Stimulated activated CD4-positive, alpha-beta T cell treated with anti-CD3 and anti-CD28 coated beads, Interleukin-4, amount 100 ng/mL, for 4 hours (primary cell): ENCODE measurements at places on chromosomes 5 and 9.

DNA sequence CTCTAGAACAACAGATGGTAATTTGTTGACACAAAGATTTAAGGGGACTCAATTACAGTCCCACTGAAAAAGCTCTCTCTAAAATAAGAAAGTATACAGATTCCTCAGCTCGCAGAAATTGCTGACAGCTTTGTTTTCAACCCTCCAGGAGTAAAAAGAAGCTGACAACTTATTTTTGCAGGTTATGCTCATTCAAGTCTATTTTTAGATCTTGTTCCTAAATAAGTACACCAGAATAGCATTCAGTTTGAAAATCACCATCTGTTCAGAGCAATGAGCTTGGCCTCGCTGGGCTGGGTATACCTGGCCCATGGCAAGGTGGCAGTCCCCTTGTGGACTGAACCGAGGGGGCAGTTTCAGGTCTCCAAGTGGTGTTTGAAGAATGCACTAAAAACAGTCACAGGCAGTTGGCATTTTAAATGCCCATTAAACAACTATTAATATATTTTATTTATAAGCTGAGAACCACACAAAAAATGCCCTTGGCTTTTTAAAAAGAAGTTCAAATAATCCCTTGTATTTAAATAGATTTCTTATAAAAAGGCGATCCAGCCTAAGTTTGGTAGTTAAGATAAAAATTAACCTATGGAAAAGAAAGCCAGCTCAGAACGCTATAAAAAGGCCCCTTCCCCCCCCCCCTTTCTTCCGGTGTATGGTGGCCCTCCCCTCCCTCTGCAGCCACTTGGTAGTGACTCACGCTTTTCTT lies 169.2 kb downstream of the AUH start:
- no peak for DNase-seq

DNA sequence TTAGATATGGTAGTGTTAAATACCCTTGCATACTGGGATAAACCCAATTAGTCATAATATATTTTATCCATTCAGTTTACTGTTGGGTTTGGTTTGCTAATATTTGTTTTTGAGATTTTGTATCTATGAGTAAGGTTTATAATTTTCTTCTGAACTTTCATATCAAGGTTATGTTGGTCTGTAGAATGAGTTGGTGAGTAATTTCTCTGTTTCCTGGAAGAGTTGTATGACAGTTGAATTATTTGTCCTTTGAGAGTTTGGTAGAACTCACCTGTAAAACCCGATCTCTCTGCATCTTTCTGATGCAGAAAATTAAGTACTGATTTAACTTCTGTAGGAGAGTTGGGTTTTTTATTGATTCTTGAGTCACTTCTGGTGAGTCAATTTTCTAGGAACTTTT lies 20.4 kb downstream of the DDX4 start:
- no peak for DNase-seq

- no peak for DNase-seq
Observed at GRCh38 chr9:26181836-26182235, 503.6 kb upstream of the TUSC1 start.

- no peak for DNase-seq
Observed at GRCh38 chr5:141843156-141843927, 34.9 kb downstream of the PCDH1 start.

DNA sequence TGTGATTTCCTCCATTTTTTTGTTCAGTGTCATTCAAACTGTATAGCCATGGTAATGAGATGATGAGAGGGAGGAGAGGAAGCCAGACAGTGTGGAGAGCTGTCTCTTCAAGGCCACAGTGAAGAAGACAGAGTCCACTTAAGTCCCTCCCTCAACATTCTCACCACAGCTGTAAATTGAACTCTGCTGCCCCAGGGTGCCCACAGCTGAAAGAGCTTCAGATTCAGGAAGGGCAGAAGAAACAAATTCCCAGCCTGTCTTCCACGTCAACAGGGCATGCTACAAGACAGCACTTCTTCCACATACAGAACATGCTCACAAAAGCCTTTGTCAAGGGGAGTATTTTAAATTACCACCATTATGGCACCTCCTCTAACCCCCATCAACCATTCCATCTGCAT lies 100.4 kb downstream of the KLHL3 start:
- DNase-seq: no peak

DNA sequence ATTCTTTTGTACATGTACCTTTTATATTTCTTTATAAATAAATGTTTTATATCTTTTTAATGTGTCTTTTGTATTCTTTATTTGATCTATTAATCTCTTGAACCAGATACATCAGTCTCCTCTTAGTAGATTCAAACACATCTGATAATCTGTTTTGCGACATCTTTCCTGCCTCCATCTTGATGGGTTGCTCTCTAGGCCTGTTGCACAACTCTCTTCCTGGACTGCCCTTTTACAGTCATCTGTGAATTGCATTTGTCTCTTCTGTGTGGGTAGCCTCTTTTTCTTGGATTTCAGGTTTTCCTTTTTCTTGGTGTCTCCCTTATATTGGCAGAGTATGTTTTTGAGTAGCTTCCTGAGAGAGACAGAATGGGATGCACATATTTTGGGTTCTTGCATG lies 6.2 kb downstream of the ZFYVE16 start:
- DNase-seq: no peak
